Activated CD8-positive, alpha-beta memory T cell treated with anti-CD3 and anti-CD28 coated beads for 1 hour (primary cell): ENCODE measurements at places on chromosomes 3 and 15.

GRCh38 chr3:172129498-172129849, 90.1 kb downstream of the FNDC3B start:
- DNase-seq = no peak

GRCh38 chr3:26525013-26525412, 97.6 kb upstream of the LRRC3B start:
- DNase-seq = no peak

DNA sequence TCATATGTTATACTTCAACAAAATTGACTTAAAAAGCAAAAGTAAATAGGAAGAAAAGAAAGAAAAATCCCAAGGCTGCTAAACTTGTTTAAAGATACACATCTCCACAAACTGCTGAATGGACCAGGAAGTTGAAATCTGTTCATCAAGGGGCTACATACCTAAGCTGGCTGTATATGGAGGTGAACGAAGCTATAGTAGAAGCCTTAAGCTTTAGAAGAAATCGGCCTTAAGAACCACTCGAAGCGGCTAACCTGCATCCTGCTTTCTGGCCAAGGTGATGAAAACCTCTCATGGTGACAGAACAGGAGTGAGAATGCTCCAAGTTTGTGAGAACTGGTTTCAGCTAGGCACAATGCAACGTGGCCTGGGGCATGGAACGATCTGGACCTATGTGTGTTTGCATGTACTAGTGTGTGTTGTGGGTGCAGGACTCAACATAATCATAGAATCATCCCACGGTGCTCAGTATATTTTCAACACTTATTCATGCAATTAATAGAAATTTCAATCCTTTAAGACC, 31.3 kb upstream of the SPTBN5 start:
- no peak for DNase-seq

DNA sequence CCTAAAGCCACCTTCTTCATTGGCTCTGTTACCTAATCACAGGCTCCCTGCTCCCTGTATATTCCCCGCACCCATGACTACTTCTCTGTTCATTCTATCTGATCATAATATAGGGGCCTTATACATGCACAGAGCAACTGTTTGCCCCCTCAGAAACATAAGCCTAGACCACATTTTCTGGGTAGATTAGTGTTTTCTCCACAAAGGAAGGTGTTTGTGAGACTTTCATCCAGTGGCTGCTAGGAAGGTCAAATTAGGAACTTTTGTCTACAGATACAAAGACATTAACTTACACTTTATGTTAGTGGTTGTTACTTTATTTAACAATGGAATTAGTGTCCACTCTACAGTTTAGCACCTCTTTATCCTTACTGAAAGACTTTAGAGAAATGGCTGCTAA, 174.9 kb downstream of the GHSR start:
- DNase-seq = no peak

- DNase-seq = no peak
Measured at GRCh38 chr3:73999501-73999900, 374.8 kb upstream of the PDZRN3 start.

DNA sequence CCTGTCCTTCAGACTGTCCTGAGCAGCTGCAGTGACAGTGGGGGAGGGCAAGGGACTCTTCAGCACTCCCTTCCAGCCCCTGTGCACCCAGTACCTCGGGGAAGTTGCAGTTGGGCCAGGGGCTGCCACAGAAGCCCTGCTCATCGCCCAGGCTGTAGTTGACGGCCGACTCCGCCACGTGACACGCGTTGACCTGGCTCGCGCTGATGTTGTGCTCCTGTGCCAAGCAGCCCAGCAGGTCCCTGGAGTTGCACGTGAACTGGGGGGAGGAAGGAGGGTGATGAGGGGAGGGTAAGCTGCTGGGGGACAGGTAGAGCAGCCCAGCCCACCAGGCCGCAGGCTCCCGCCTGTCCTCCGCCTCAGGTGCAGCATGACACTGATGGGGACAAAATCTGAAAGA, 101.2 kb downstream of the SEC22A start:
- DNase-seq = no peak

- DNase-seq = no peak
Measured at GRCh38 chr3:23810343-23811184, 4.8 kb downstream of the UBE2E1 start.

GRCh38 chr15:48447657-48448056, 116.4 kb downstream of the DUT start:
- no peak for DNase-seq

DNA sequence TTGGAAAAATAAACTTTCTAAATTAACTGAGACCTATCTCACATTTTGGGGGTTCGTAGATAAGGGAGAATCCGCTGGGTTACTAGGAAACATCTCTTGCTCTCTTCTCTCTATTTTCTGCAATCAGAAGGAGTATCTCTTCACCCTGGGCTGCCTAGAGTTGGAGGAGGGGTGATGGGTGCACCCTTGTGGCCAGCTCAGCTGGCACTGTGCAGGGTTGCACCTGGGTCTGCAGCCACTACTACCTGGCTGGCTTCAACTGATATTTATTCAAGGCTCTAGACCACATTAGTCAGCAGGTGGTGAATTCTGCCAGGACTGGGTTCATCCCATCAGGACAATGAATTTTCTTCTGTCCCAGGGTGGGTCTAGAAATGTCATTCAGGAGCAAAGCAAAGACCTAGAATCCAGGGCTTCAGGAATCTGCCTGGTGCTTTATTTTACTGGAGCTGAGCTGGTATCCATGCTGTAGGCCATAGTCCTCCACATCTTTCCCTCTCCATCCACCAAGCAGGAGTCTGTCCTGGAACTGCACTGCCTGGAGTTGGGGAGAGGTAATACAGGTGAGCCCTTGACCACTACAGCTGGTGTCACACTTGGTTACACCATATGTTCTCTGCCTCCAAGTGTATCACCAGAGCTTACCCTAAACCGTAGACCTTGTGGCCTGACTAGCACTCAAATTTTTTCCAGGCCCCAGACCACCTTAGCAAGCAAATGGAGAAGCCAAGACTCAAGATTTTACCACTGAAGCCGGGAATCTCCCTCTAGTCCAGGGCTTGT, 14.0 kb downstream of the OR5K4 start:
- no peak for DNase-seq

DNA sequence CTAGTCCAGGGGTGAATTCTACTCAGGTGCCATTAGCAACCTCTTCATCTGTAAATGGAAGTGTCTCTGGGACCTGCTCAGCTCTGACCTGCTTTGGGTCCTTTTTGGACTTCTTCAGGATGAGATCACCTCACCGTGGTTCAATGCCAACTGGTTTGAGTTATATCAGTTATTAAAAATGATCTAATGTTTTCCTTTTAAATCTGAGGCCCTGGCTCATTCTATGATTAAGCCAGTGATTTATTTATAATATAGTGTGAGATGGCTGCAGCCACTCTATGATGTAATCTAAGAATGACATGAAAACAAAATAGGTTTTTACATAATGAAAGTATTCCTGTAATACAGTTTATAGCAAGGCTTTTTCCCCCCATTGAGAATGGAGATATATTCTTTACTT, 79.4 kb downstream of the LPP start:
- no peak for DNase-seq

DNA sequence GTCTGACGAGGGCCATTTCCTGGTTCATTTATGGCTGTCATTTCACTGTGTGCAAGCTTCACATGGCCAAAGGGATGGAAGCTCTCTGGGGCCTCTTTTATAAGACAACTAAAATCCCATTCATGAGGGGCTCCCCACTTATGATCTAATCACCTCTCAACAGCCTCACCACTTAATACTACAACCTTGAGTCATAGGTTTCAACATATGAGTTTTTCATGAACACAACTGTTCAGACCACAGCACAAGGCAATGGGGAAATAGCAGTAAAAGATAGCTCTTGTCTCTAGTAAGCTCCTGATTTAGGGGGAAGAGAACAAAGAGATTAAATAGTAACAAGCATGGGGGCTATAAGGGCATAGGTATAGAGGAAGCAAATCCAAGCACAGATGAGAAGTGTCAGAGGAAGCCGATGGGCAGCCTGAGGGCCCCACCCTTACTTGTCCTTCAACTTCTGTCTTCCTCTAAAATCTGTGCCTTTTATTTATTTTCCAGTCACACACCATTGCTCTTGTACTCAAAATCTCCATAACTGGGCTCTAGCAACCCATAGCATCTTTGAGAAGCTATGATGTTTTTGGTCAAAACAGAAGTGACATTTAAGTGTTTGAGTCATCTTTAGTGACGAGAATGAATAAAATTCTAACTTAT, 329.1 kb downstream of the UNC13C start:
- no peak for DNase-seq

DNA sequence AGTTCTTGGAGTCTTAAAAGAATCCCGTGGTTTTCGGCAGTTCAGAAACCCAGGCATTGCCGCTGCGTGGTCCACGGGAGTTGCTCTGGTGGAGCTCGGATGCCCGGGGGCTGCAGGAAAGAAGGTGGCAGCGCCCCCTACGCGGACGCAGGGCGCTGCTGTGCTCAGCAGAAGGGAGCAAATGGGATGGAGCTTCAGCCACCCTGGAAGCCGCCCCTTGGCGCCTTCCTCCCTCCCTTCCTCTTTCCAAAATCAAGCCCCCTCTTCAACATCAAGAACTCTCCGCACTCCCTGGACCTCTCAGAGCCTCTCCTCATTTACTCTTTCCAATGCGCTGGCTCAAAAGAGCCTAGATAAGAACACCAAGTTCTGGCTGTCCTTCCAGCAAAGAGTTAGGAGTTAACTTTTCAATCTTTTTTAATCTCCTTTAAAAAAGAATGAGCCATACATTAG, 880 bp upstream of the CHRNA7 start:
- DNase-seq = no peak

DNA sequence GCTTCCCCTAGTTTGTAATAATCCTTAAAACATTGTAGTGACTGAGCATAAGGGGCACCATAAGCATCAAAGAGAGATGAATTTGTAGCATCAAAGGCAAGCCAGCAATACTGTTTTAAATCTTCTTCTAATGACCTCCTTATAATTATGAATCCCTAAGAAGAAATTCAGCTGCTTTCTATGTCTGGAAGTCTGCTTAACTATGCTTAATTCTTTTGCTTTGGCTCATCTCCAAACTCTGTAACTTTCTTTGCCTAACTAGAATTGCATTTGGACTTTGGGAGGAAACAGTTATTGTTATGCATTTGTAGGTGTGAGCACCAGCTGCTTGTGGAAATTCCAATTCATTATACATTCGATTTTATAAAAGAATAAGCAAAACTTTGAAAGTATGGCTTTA, 117.7 kb upstream of the SPATA16 start:
- no peak for DNase-seq
